ENCODE measurements at places on chromosomes 5 and 9. TPM values are rescaled to one million over a fixed set of nuclear protein-coding genes. Genes with fewer than 3 reads are reported as not detected.

The ADAMTS6 gene
- 11.8 TPM for total RNA-seq

The LEAP2 gene
- total RNA-seq = not detected

The PKD2L2 gene
- total RNA-seq = not detected

The F12 gene
- not detected for total RNA-seq

The PFN3 gene
- not detected for total RNA-seq

The SPATA31C1 gene
- not detected for total RNA-seq

GRCh38 chr5:59328709-59329296 lies 564.7 kb downstream of the PDE4D start:
- DNase-seq = no peak

DNA sequence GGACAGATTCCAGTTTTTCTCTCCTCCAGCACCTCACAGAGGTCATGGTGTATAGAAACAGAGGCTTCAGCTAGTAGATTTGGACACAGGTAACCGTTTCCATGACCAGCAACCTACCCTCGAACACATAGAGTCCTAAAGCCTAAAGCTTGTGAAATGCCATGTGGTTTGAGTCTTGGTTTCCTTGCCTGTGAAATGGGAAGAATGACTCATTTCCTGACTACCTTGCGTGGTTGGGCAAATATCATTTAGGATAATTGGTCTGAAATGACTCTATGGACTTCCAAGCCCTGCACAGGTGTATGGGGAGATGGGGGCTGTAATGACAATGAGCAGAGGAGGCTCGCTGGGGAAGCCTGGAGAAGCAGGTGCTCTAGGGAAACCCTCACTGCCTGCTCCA lies 134.6 kb downstream of the TTLL11 start:
- no peak for DNase-seq

- DNase-seq = no peak
Measured at GRCh38 chr9:13915591-13916301, 398.2 kb downstream of the NFIB start.

DNA sequence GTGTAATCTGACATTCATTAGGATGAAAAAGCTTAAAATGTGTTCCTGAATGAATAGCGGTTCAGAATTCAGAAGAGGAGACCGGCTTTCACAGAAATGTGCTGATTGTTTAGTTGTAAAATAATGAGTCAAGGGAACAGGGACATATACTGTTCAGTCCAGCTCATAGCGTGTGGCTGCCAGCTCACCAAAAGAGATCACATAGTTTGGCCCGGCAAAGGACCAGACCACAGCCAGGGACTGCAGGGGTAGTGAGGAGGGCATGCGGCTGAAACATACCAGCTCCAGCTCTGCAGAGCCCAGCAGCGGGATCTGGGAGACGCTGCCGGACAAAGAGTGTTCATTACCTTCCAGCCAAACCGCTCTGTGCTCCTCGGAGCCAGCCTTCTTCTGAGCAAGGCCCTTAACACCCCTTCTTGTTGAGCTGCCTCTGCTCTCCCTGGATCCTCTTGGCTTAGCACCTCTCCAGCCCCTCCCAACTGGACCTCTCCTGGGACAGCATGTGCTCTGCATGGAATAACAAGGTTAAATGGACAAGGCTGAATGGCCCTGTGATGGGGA lies 116.8 kb upstream of the CNTLN start:
- DNase-seq = peak; percentile 54

GRCh38 chr9:94945197-94946144 lies 219.0 kb downstream of the AOPEP start:
- DNase-seq = peak; percentile 45

- no peak for DNase-seq
Measured at GRCh38 chr5:14309878-14310531, 166.9 kb downstream of the TRIO start.

- no peak for DNase-seq
Measured at GRCh38 chr5:76490960-76491359, 87.9 kb downstream of the IQGAP2 start.

GRCh38 chr9:82466616-82467260 lies 478.2 kb downstream of the SPATA31D1 start:
- DNase-seq = no peak

- no peak for DNase-seq
Measured at GRCh38 chr5:74174366-74174765, 466.2 kb downstream of the ENC1 start.

GRCh38 chr9:98109052-98109451 lies 10.0 kb downstream of the TRIM14 start:
- no peak for DNase-seq

DNA sequence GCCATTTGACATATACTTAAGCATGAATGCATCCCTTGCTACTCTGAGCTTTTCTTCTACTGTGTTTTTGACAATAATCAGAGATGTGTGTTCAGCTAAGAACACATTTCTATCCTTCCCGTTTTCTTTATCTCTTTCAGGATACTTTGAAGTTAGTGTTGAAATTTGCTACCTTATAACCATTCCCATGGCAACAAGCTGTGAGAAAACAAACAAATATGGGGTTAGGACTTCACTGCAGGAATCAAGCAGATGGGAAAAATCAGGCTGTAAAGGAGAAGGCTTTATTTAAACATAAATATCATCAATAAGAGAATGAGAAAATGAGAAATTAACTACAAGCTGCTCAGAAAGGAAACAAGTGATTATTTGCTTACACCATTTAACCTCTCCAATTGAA lies 35.2 kb downstream of the ZCCHC9 start:
- DNase-seq = no peak
